ENCODE measurements at places on chromosomes 2 and 18.

GRCh38 chr2:1789610-1790009, 45.3 kb upstream of the PXDN start:
- peaks cover 30% of the 10 kb centered on the region for H3K4me1 ChIP-seq
- H3K36me3 ChIP-seq = no peaks in the 10 kb centered on the region
- H3K27me3 ChIP-seq = no peaks in the 10 kb centered on the region
- no peak overlapping the region for H3K4me3 ChIP-seq

DNA sequence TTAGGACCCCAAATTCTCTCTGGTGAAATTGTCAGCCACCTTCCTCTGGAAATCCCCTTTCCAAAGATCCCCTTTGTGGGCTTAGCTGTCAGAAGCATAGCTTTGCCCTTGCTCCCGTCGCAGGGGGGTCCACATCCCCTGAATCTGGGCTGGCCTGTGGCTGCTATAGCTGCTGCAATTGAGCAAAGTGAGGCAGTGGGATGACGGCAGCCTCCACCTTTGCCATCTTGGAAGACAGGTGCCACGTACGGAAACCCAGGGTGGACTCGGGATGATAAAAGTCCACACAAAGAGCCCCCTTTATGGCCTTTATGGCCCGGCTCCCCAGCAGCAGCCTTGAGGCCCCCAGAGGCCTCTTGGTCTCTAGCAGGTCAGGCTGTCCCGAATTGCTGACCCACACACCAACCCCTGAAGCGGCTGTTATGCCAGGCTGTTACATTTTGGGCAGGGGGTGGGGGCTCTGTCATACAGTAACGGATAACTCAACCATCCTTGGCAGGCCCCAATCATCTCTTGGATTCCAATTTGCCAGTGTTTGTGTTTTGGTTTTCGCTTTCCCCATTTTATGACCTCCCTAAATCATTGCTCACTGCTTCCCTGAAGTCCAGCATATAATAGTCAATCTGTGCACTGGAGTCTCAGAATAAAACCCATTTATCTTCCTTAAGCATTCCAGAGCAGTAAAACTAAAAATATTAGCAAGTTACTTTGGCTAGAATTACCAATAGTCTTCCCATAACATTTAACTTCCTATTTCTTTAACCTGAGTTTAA, 33.2 kb upstream of the ID2 start:
- H3K27me3 ChIP-seq = no peaks in the 10 kb centered on the region
- no peak overlapping the region for H3K4me3 ChIP-seq
- H3K36me3 ChIP-seq = no peaks in the 10 kb centered on the region
- no peaks in the 10 kb centered on the region for H3K4me1 ChIP-seq

- H3K36me3 ChIP-seq = no peaks in the 10 kb centered on the region
- H3K4me1 ChIP-seq = no peaks in the 10 kb centered on the region
- no peaks in the 10 kb centered on the region for H3K27me3 ChIP-seq
- H3K4me3 ChIP-seq = no peak overlapping the region
These were observed 30.7 kb downstream of the MAPK4 start for GRCh38 chr18:50590593-50590992.

DNA sequence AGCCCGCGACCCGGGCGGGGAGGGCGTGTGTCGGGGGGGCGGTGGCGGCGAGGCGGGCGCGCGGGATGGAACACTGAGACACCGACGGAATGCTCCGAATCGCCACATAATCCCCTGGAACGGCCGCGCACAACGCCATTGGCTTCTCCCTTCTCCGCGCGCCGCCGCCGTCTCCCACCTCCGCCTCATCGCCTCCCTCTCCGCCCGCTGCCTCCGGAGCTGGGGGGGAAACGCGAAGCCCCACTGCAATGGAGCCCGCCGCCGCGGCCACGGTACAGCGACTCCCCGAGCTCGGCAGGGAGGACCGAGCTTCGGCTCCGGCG, at the start of gene PHLPP1:
Gene PHLPP1, plus strand, starts transcription at position 106 of the 323 bp plus-strand sequence. Its CDS starts 143 bp downstream, at position 249.
- no peaks in the 10 kb centered on the region for H3K36me3 ChIP-seq
- H3K4me3 ChIP-seq = peak within 1 kb of the TSS; percentile 72
- no peaks in the 10 kb centered on the region for H3K27me3 ChIP-seq
- DNase-seq = no peak
- peaks cover 31% of the 10 kb centered on the region for H3K4me1 ChIP-seq

GRCh38 chr18:2826581-2826980, 20.2 kb upstream of the EMILIN2 start:
- H3K36me3 ChIP-seq = no peaks in the 10 kb centered on the region
- H3K4me3 ChIP-seq = no peak overlapping the region
- H3K27me3 ChIP-seq = no peaks in the 10 kb centered on the region
- H3K4me1 ChIP-seq = no peaks in the 10 kb centered on the region
- H3K27ac ChIP-seq = no peak overlapping the region
- peak; percentile 69 for DNase-seq

GRCh38 chr18:10400534-10401307, 53.7 kb upstream of the APCDD1 start:
- no peak overlapping the region for H3K4me3 ChIP-seq
- no peaks in the 10 kb centered on the region for H3K4me1 ChIP-seq
- no peaks in the 10 kb centered on the region for H3K36me3 ChIP-seq
- no peak for DNase-seq

DNA sequence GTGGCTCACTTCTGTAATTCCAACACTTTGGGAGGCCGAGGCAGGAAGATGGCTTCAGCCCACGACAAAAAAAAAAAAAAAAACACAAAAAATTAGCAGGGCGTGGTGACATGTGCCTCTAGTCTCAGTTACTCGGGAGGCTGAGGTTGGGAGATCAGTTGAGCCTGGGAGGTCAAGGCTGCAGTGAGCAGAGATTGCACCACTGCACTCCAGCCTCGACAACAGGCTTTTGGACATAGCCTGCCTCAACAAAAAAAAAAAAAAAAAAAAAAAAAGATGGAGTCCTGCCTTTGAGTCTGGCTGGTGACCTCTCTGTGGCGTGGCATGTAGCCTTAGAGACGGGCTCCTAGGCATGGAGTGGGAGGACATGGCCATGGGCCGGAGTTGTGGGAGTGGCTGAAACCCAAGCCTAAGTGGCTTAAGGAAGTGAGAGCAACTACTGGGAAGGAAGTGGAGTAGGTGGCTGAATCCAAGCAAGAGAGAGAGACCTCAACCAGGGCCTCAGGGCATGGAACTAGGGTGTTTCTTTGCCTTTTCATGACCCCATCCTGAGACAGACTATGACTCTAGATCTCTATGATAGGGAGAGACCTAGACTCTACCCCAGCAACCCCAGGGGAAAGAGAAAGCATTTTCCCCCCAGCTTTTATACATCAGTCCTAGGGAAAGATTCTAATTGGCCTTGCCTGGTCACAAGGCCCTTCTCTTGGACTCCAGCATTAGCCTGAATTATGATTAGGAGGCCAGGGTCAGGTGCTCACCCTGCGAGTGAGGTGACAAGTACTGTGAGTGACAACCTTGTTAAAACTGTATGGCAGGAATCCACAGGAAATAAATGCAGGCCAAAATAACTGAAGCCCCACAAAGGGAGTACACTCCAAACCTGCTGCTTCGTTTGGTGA, 34.2 kb downstream of the NPAS2 start:
- H3K4me1 ChIP-seq = no peaks in the 10 kb centered on the region
- no peaks in the 10 kb centered on the region for H3K27me3 ChIP-seq
- no peak for DNase-seq
- H3K4me3 ChIP-seq = no peak overlapping the region
- no peaks in the 10 kb centered on the region for H3K36me3 ChIP-seq
- no peak overlapping the region for H3K27ac ChIP-seq

DNA sequence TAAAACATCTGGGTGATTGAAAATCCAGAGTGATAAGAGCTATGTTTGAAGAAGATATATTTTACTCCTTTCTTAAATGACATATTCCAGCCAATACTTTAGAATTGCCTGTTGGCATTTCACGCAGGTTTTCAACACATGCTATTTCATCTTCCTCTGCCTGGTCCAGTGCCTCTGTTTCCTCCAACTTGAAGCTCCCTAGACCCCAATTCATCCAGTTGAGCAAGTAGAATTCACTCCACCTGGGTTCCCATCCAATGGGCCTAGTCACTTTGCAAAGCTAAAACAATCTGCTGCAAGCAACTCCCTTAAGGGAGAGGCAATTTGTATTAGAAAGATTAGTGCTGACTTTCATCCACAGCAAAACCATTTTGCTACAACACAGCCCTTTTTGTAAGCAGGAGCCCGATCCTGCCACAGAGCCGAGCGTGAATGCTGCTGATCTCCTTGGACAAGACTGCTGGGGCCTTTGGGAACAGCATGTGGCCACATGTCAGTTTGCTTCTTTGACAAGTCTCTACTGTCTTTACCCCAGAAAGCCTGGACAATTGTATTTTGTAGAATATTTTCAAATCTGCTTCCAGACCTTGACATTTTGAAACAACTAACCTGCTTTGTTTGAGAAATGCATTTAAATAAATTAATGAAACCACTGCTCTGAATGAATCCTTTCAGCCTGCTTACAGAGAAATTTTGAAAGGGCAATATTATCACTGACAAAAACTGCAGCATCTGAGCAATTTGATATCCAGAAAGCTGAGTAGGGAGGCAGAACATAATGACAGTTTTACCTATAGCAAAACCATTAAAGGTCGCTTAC, 259.1 kb downstream of the TDRD15 start:
- H3K36me3 ChIP-seq = no peaks in the 10 kb centered on the region
- H3K27ac ChIP-seq = no peak overlapping the region
- H3K27me3 ChIP-seq = no peaks in the 10 kb centered on the region
- no peaks in the 10 kb centered on the region for H3K4me1 ChIP-seq
- H3K4me3 ChIP-seq = no peak overlapping the region

GRCh38 chr18:596288-596881, 403 bp upstream of the CLUL1 start:
- peaks cover 16% of the 10 kb centered on the region for H3K4me1 ChIP-seq
- H3K27ac ChIP-seq = no peak overlapping the region
- H3K36me3 ChIP-seq = no peaks in the 10 kb centered on the region
- no peak for DNase-seq
- H3K27me3 ChIP-seq = no peaks in the 10 kb centered on the region

Data from sigmoid colon (tissue), 7 donors.